ENCODE measurements at places on chromosomes 12 and 14. TPM values are rescaled to one million over a fixed set of nuclear protein-coding genes. Genes with fewer than 3 reads are reported as not detected.

DNA sequence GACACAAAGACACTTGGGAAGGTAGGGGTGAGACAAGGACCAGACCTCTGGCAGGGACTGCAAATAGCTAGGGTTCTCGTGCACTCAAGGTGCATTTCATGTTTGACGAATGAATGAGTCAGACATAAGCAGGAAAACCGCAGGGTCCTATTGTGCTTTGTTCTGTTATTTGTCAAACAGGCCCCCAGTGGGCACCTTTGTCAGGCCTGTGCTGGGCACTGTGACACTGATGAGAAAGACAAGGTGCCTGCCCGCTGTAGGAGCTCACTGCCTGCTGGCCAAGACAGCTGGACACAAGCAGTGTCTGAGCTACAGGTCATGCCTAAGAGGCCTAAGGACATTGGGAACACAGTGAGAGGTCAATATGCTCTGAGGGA, 2.3 kb downstream of the OTUB2 start:
- H3K27me3 ChIP-seq, result no peaks in the 10 kb centered on the region
- no peak overlapping the region for H3K27ac ChIP-seq
- no peaks in the 10 kb centered on the region for H3K36me3 ChIP-seq

RASSF9 gene
- 0.16 TPM for total RNA-seq

- peaks cover 2% of the 10 kb centered on the region for H3K4me1 ChIP-seq
- no peak overlapping the region for H3K27ac ChIP-seq
- no peak for DNase-seq
- H3K4me3 ChIP-seq, result no peak overlapping the region
Measured at GRCh38 chr12:49924628-49925246, 21.0 kb upstream of the FAIM2 start.

RGS6 gene
- 0.24 TPM for total RNA-seq

HOXC4 gene
- not detected for total RNA-seq

OR4K14 gene
- not detected for total RNA-seq

- H3K27me3 ChIP-seq, result no peaks in the 10 kb centered on the region
- H3K27ac ChIP-seq, result no peak overlapping the region
- H3K36me3 ChIP-seq, result no peaks in the 10 kb centered on the region
- no peak overlapping the region for H3K4me3 ChIP-seq
Measured at GRCh38 chr14:65599375-65599774, 186.8 kb downstream of the FUT8 start.

- H3K4me1 ChIP-seq, result peaks cover 15% of the 10 kb centered on the region
- no peak overlapping the region for H3K4me3 ChIP-seq
- H3K27me3 ChIP-seq, result peaks cover 3% of the 10 kb centered on the region
- no peak overlapping the region for H3K27ac ChIP-seq
Measured at GRCh38 chr14:55915456-55915855, 202.8 kb upstream of the PELI2 start.

- H3K4me3 ChIP-seq, result no peak overlapping the region
- no peak overlapping the region for H3K27ac ChIP-seq
- no peak for DNase-seq
- H3K27me3 ChIP-seq, result no peaks in the 10 kb centered on the region
- peaks cover 16% of the 10 kb centered on the region for H3K4me1 ChIP-seq
- H3K36me3 ChIP-seq, result no peaks in the 10 kb centered on the region
Measured at GRCh38 chr12:92419201-92419600, 273.6 kb upstream of the BTG1 start.

DNA sequence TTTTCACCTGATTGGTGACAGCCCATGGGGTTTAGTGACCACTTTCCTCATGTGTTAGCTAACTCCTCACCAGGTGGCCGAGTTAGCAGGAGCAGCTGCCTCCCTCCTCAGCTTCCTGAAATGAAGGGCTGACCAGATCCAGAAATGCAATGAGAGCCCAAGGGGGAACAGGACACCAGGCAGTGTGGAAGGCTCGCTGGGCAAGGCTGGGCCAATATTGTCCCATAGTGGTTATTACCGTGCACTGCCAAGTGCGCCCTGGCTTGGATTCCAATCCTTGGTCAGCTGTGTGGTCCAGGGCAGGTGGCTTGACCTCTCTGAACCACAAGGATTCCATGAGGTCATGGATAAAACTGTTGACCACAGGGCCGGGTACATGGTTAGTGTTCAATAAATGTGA, 3.6 kb upstream of the HSPB8 start:
- no peaks in the 10 kb centered on the region for H3K36me3 ChIP-seq
- H3K27ac ChIP-seq, result no peak overlapping the region
- H3K4me3 ChIP-seq, result no peak overlapping the region
- H3K27me3 ChIP-seq, result peaks cover 8% of the 10 kb centered on the region
- no peak for DNase-seq

DNA sequence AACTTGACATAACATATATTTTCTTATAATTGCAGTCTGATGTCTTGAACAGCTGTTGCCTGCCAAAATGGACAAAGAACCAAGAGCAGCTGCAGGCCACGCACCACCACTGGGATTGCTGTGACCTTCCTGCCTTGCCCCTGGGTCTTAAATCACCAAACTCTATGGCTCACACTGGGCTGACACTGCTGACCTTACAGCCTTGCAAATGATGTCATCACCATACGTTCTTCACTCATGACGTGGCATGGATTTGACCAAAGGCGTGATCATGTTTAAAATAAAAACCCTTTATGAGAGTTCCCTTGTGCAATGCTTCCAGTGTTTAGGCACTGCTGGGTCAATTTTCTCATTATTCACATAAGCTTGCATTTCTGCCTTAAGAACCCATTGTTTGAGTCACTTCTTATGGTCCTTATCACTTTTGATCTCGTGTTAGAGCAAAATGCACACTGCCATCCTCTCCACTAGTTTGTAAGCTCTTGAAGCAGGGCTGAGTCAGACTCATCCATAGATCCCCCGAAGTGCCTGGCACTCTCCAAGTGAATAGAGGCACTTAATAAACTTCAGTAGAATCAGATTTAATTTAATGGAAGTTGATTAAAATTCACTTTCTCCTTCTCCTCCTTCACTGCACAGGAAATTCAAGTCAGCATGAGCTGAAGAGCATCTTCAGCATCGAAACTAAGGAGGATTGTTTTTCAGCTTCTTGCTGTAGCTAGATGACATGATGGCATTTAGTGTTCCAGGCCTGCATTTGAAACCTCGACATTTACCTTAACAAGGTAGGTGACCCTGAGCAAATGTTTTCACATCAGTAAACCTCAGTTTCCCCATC, 132.4 kb upstream of the PZP start:
- no peak overlapping the region for H3K4me3 ChIP-seq
- H3K4me1 ChIP-seq, result peaks cover 4% of the 10 kb centered on the region
- no peak overlapping the region for H3K27ac ChIP-seq

NDRG2 gene
- 8.0 TPM for total RNA-seq

DNA sequence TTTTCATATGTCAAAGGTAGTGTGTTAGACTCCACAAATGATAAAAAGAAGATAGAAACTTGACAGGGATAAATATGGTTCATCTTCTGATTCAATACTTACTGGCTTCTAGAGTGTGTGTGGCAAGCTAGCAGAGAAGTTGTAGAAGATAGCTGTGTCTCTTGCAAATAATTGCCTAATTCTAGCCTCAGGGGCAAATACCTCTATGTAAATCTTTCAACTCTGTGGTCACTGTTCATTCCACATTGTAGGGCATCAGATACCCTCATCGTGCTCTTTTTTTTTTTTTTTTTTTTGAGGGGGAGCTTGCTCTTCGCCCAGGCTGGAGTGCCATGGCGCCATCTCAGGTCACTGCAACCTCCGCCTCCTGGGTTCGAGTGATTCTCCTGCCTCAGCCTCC, 1.7 kb downstream of the OLR1 start:
- no peak for DNase-seq
- peaks cover 7% of the 10 kb centered on the region for H3K27me3 ChIP-seq
- no peak overlapping the region for H3K27ac ChIP-seq

FNTB gene
- 23.2 TPM for total RNA-seq

MEG3 gene
- not detected for total RNA-seq

GRCh38 chr14:68404146-68404527, 388.7 kb downstream of the ZFP36L1 start:
- H3K4me1 ChIP-seq, result peaks cover 44% of the 10 kb centered on the region
- no peak overlapping the region for H3K27ac ChIP-seq
- H3K36me3 ChIP-seq, result no peaks in the 10 kb centered on the region
- no peak for DNase-seq
- H3K4me3 ChIP-seq, result no peak overlapping the region

DNA sequence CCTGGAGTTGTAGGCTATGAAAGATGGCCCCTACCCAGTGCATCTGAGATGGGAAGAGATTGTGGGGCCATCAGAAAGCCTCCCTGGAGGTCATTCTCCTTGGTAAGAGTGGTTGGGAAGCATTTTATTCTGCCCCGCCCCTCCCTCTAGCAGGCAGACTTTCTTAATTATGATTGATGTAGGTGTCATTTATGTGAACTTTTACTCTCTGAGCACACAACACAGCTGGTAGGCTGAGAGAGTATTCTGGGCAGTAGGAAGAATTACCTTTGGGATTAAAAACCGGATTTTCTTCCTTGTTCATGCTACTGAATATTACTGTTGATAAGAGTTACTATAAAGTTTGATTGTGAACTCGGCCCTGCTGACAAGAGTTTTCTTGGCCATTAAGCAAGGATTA, 266.8 kb downstream of the TTC6 start:
- no peaks in the 10 kb centered on the region for H3K36me3 ChIP-seq
- no peak overlapping the region for H3K4me3 ChIP-seq
- no peak overlapping the region for H3K27ac ChIP-seq
- H3K27me3 ChIP-seq, result no peaks in the 10 kb centered on the region
- H3K4me1 ChIP-seq, result no peaks in the 10 kb centered on the region

GRCh38 chr12:135138-135537, 68.6 kb downstream of the IQSEC3 start:
- DNase-seq, result no peak
- no peak overlapping the region for H3K4me3 ChIP-seq
- no peaks in the 10 kb centered on the region for H3K36me3 ChIP-seq
- peaks cover 2% of the 10 kb centered on the region for H3K4me1 ChIP-seq

GRCh38 chr14:39212693-39213092, 21.0 kb upstream of the MIA2 start:
- H3K27ac ChIP-seq, result no peak overlapping the region
- peaks cover 15% of the 10 kb centered on the region for H3K27me3 ChIP-seq
- H3K4me3 ChIP-seq, result no peak overlapping the region

DNA sequence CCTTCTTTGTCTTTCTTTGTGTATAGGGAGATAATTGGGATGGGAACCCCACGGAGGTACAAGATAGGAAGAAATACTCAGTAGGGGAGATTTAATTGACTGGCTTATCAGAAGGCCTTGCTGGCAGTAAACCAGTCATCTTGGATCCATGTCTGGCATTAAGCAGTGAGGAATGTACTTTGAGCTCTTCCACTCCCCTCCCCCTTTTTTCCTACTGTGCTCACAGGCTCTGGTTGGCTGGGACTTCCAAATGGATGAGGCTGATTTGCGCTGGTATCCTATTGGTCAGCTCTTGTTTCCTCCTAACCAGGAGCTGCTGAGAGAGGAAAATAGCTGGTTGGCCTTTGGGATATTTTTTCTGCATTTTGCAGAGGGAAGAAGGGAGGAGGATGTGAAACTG, 24.7 kb downstream of the NGDN start:
- H3K4me3 ChIP-seq, result no peak overlapping the region
- no peaks in the 10 kb centered on the region for H3K4me1 ChIP-seq
- DNase-seq, result no peak
- H3K27ac ChIP-seq, result no peak overlapping the region
- peaks cover 3% of the 10 kb centered on the region for H3K36me3 ChIP-seq

GSC gene
- not detected for total RNA-seq

ADSS1 gene
- 3.7 TPM for total RNA-seq

DNA sequence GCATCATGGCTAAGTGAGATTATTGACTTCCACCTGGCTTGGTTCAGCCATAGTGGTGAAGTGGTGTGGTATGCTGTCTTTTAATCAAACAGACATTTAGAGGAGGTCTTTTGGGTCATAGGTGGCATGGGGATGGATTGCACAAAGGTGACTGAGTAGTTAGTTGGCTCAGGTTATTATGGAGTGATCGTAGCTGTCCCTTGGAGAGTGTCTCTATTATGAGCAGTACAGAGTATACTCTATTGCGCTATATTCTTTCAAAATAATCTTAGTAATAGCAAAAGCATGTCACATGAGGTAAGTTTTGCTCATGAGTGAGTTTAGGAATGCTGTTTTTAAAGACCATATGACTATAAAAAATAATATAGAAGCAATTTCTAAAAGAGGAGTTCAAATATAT, 60.4 kb downstream of the RASSF8 start:
- H3K4me1 ChIP-seq, result peaks cover 30% of the 10 kb centered on the region
- H3K4me3 ChIP-seq, result no peak overlapping the region
- H3K36me3 ChIP-seq, result peaks cover 1% of the 10 kb centered on the region
- H3K27ac ChIP-seq, result no peak overlapping the region
- no peaks in the 10 kb centered on the region for H3K27me3 ChIP-seq

DNA sequence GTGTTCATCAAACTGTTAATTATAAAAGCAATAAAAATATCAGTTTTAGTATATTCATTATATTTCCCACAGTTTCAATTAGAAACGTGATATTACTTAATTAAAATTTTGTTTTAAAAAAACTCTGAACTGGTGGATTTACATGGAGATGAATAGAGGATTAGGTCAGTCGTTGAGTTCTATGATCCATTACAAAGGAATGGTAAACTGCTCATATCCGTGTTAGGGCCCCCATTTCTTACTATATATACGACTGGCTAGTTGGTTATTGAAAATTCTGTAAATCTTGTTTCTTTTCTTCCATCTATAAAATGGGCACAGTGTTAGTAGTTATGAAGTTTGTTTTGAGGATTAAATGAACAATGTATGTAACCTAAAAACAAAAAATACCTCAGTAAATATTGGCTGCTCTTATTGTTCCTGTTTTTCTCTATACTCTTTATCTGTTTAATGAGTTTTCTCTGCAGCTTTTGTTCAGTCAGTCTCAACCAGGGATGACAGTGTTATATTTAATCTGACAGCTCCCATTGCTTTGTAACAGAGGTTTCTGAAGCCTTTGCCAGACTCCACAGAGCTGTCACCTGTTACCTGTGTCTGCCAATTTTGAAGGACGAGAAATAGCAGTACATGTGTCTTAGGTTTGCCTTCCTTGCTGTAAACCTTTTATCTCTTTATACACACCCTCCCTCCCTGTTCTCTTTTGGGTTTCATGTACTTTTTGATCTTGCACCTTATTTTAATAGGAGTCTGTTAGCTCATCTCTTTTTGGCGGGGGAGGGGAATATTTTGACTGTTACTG, 41.5 kb downstream of the FRS2 start:
- H3K4me1 ChIP-seq, result peaks cover 66% of the 10 kb centered on the region
- no peaks in the 10 kb centered on the region for H3K27me3 ChIP-seq
- H3K4me3 ChIP-seq, result no peak overlapping the region
- H3K36me3 ChIP-seq, result no peaks in the 10 kb centered on the region

- DNase-seq, result no peak
- no peaks in the 10 kb centered on the region for H3K27me3 ChIP-seq
Measured at GRCh38 chr12:129103231-129103630, 250.0 kb downstream of the GLT1D1 start.

DNA sequence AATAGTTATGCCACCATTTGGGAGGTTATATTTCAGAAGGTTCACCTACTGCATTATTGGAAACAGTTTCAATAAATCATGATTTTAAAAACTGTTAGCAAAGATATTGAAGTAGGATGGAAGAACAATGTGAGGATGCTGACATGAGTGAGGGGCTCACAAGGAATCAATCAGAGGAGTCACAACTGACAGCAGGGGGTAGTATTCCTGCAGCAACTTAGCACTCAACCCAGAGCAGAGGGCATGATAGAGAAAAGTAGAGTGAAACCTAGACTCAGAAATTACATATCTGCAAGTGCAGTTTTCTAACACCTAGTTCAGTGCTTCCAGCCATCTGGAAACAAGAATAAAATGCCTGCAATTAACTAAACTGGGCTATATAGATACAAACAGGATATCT, 772.5 kb upstream of the USP15 start:
- H3K4me3 ChIP-seq, result no peak overlapping the region
- no peaks in the 10 kb centered on the region for H3K36me3 ChIP-seq
- H3K27me3 ChIP-seq, result no peaks in the 10 kb centered on the region
- DNase-seq, result no peak
- H3K4me1 ChIP-seq, result no peaks in the 10 kb centered on the region
